Liver (tissue), 10 donors: ENCODE measurements at places on chromosomes 3 and 15. TPM values are rescaled to one million over a fixed set of nuclear protein-coding genes. Genes with fewer than 3 reads are reported as not detected.

DNA sequence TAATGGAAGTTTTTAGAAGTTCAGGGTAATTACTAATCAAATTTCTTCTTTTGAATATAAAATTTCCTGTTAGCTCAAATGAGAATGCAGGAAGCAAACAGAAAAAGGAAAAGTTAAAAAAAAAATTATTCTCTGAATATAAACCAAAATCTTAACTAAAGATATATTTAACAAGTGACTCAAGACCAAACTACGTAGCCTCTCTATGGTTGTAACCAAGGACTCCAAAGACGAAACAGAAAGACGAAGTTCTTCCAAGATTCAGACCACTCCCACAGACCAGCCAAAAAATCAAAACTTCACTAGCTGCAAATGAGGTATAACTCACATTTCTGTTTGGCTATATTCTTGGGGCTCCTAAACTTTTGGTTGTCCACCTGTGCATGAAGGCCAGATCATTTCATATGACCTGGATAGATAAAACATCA is 846.5 kb upstream of the ALCAM start:
- DNase-seq, result no peak
- H3K4me3 ChIP-seq, result no peak overlapping the region
- H3K27ac ChIP-seq, result no peak overlapping the region
- no peaks in the 10 kb centered on the region for H3K4me1 ChIP-seq
- no peaks in the 10 kb centered on the region for H3K27me3 ChIP-seq

GRCh38 chr15:47862402-47862801 is 145.1 kb downstream of the SEMA6D start:
- H3K27me3 ChIP-seq, result no peaks in the 10 kb centered on the region
- H3K4me1 ChIP-seq, result no peaks in the 10 kb centered on the region
- H3K27ac ChIP-seq, result no peak overlapping the region
- H3K36me3 ChIP-seq, result no peaks in the 10 kb centered on the region
- no peak overlapping the region for H3K4me3 ChIP-seq
- DNase-seq, result no peak

GRCh38 chr3:69472093-69472492 is 86.2 kb upstream of the FRMD4B start:
- H3K4me1 ChIP-seq, result no peaks in the 10 kb centered on the region
- DNase-seq, result no peak
- H3K27ac ChIP-seq, result no peak overlapping the region
- H3K27me3 ChIP-seq, result no peaks in the 10 kb centered on the region
- H3K4me3 ChIP-seq, result no peak overlapping the region

DNA sequence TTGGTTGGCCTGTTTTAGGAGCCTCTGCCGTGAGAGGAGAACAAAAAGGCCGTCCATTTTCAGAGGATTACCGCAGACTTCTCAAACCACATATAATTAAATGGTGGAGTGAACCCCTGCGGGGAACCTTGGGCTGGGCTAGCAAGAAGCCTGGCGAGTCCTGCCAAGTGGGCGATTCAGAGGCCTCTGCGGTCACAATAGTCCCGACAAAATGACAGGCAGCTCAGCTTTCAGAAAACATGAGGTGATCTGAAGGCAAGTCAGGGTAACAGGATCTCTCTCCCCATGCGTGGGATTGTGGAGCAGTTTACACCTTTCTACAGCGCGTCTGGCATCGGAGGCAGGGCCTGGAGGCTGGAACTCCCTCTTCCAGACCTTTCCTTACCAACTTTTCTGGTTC is 134.8 kb downstream of the ASB7 start:
- no peaks in the 10 kb centered on the region for H3K4me1 ChIP-seq
- H3K36me3 ChIP-seq, result no peaks in the 10 kb centered on the region
- H3K27me3 ChIP-seq, result no peaks in the 10 kb centered on the region
- H3K4me3 ChIP-seq, result no peak overlapping the region

- H3K27me3 ChIP-seq, result no peaks in the 10 kb centered on the region
- peak overlapping the region; percentile 46 for H3K27ac ChIP-seq
- peaks cover under 1% of the 10 kb centered on the region for H3K36me3 ChIP-seq
- H3K4me3 ChIP-seq, result no peak overlapping the region
These were observed 2.3 kb downstream of the INKA1 start for GRCh38 chr3:49805367-49805782.

DNA sequence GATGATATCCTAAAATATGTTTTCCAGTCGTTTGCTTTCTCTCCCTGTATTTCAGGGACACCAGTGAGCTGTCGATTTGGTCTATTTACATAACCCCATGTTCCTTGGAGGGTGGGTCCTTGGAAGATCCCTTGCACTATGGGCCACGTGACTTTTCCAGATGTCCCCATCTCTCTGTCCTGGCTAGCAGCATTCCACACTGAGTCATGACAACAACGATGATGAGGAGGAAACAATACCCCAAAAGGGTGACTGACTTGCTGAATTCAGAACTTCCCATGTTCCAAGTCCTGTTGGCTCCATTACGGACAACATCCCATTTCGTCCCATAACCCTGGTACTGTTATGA is 134.3 kb downstream of the NSMCE3 start:
- H3K36me3 ChIP-seq, result no peaks in the 10 kb centered on the region
- H3K27me3 ChIP-seq, result no peaks in the 10 kb centered on the region
- no peak overlapping the region for H3K27ac ChIP-seq
- no peak overlapping the region for H3K4me3 ChIP-seq

DNA sequence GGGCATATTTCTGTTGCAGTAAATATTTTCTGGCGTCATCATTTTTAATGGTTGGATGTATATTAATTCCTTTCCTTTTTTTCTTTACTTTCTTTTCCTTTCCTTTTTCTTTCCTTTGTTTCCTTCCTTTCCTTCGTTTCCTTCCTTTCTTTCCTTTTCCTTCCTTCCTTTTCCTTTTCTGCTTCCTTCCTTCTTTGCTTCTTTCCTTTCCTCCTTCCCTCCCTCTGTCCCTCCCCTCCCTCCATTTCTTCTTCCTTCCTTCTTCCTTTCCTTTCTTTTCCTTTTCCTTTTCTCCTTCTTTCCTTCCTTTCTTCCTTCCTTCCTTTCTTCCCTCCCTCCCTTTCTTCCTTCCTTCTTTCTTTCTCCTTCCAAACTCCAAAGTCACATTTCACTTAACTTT is 54.9 kb upstream of the LYSMD4 start:
- no peak for DNase-seq
- no peaks in the 10 kb centered on the region for H3K27me3 ChIP-seq
- no peaks in the 10 kb centered on the region for H3K36me3 ChIP-seq
- no peak overlapping the region for H3K4me3 ChIP-seq
- no peaks in the 10 kb centered on the region for H3K4me1 ChIP-seq

DNA sequence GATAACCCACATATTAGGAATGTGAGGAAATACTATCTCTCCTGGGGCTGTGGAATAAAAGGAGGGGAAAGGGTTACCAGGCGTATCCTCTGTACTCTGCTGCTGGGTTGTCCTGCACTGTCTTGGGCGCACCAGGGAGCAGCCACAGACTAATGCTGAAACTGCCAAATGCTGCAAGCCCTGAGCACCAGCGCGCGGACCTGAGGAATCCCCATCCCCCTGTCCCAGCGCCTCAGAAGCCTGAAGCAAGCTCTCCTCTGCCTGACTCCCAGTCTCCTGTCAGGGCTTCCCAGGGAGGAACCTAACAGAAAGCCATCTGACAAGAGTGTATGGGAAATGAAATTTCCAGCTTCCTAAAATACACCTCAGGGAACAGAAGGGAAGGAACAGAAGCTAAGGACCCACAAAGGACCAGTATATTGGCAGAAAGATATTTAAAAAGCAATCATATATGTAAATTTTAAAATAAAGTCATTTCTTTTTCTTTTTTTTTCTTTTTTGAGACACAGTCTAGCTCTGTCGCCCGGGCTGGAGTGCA is 158.3 kb upstream of the C2CD4B start:
- no peak overlapping the region for H3K4me3 ChIP-seq
- no peaks in the 10 kb centered on the region for H3K36me3 ChIP-seq
- no peak overlapping the region for H3K27ac ChIP-seq
- DNase-seq, result no peak
- no peaks in the 10 kb centered on the region for H3K27me3 ChIP-seq

- peaks cover 48% of the 10 kb centered on the region for H3K36me3 ChIP-seq
- peak; percentile 86 for DNase-seq
- H3K27ac ChIP-seq, result no peak overlapping the region
- no peaks in the 10 kb centered on the region for H3K4me1 ChIP-seq
- H3K27me3 ChIP-seq, result no peaks in the 10 kb centered on the region
These were observed 31.9 kb downstream of the TNK2 start for GRCh38 chr3:195876297-195877064.

- H3K4me3 ChIP-seq, result no peak overlapping the region
- DNase-seq, result no peak
- H3K27ac ChIP-seq, result no peak overlapping the region
- no peaks in the 10 kb centered on the region for H3K27me3 ChIP-seq
These were observed 4.2 kb downstream of the TRA2B start for GRCh38 chr3:185933374-185934173.

- no peaks in the 10 kb centered on the region for H3K4me1 ChIP-seq
- H3K4me3 ChIP-seq, result no peak overlapping the region
- H3K36me3 ChIP-seq, result no peaks in the 10 kb centered on the region
- H3K27ac ChIP-seq, result no peak overlapping the region
- DNase-seq, result no peak
These were observed 271.1 kb upstream of the GPR149 start for GRCh38 chr3:154701055-154701454.

BCL2A1 gene
- 2.9 TPM for total RNA-seq

- H3K27ac ChIP-seq, result no peak overlapping the region
- DNase-seq, result no peak
- H3K27me3 ChIP-seq, result no peaks in the 10 kb centered on the region
- no peak overlapping the region for H3K4me3 ChIP-seq
These were observed 8.9 kb upstream of the PRKCD start for GRCh38 chr3:53151870-53152660.

HLTF gene
- 31.7 TPM for total RNA-seq

- no peaks in the 10 kb centered on the region for H3K4me1 ChIP-seq
- no peak overlapping the region for H3K4me3 ChIP-seq
- H3K27me3 ChIP-seq, result no peaks in the 10 kb centered on the region
- H3K27ac ChIP-seq, result no peak overlapping the region
- no peaks in the 10 kb centered on the region for H3K36me3 ChIP-seq
These were observed 23.7 kb upstream of the SFMBT1 start for GRCh38 chr3:53069422-53070068.

DNA sequence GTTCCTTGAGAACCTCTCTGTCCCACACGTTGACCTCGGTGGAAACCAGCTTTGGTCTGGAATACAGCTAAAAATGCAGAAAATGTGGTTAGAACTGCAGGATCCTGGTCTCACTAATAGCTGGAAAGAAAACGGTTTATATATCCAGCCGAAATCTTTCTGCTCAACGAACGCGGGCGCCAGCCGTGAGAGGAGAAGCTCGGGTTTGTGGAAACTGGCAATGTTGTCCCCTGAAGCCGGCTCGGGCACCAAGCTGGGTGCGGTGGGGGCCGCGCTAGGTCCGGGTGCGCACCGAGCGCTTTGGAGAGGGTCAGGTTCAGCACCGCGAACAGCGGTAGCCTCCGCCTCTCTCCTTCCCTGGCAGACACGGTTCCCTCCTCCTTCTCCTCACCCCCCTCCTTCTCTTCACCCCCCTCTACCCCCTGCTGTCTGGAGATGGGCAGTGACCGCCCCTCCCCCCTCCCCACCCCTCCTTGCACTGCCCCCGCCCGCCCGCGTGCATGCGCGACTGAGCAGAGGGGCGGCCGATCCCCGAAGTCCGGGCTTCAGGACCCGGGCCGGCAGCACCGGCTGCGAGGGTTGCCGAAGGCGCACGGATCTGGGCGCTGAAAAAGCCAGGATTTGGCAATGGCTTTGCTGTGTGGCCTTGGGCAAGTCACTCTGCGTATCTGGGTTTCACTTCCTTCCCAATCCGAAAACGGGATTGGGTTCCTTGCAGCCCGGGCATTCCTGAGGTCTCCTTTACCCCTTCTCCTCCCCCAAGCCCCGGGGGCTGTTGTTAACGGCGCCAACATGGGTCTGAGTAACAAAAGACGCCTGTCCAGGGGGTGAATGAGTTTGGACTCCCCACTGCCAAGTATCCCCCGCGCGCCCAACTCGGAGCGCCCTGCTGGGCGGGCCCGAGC is at the start of gene SKOR1:
Gene SKOR1, plus strand, starts transcription at position 534 of the 905 bp plus-strand sequence. Its CDS starts 94 bp downstream, at position 628.
- H3K4me1 ChIP-seq, result peaks cover 48% of the 10 kb centered on the region
- H3K4me3 ChIP-seq, result peak within 1 kb of the TSS; percentile 47
- peaks cover 32% of the 10 kb centered on the region for H3K27me3 ChIP-seq
- no peak for DNase-seq
- no peak within 1 kb of the TSS for H3K27ac ChIP-seq
- H3K36me3 ChIP-seq, result no peaks in the 10 kb centered on the region

CXCR6 gene
- total RNA-seq, result 2.9 TPM

- H3K27me3 ChIP-seq, result no peaks in the 10 kb centered on the region
- H3K36me3 ChIP-seq, result no peaks in the 10 kb centered on the region
- H3K4me3 ChIP-seq, result no peak overlapping the region
- H3K27ac ChIP-seq, result no peak overlapping the region
These were observed 819.7 kb upstream of the ALCAM start for GRCh38 chr3:104547031-104547430.

GRCh38 chr15:25180606-25181292 is 226.0 kb downstream of the SNRPN start:
- no peak overlapping the region for H3K4me3 ChIP-seq
- no peaks in the 10 kb centered on the region for H3K36me3 ChIP-seq
- no peak overlapping the region for H3K27ac ChIP-seq
- DNase-seq, result no peak

DNA sequence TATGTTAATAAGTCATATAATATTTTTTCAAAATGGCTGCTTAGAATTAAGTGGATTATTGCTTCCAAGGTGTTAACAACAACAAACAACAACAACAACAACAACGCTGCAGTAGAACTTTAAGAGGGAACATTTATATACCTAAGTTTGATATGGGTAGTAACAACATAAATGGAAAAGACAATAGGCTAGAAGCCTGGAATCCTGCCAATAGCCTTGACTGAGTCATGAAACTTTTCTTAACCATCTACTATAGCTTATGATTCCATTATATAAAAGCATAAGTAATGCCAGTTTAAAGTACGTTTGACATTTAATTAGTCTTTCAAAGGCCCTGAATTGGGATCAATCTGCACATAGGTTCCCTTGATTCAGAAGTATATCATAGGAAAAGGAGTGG is 31.2 kb downstream of the SATB1 start:
- no peak overlapping the region for H3K4me3 ChIP-seq
- no peaks in the 10 kb centered on the region for H3K27me3 ChIP-seq
- no peak for DNase-seq
- no peak overlapping the region for H3K27ac ChIP-seq
- H3K4me1 ChIP-seq, result no peaks in the 10 kb centered on the region

- H3K27ac ChIP-seq, result no peak overlapping the region
- no peaks in the 10 kb centered on the region for H3K36me3 ChIP-seq
- no peaks in the 10 kb centered on the region for H3K4me1 ChIP-seq
- no peak overlapping the region for H3K4me3 ChIP-seq
These were observed 89.2 kb downstream of the CERS3 start for GRCh38 chr15:100439514-100439913.

- no peak for DNase-seq
- no peaks in the 10 kb centered on the region for H3K36me3 ChIP-seq
- no peak overlapping the region for H3K27ac ChIP-seq
- H3K4me3 ChIP-seq, result no peak overlapping the region
These were observed 492.6 kb downstream of the GABRG3 start for GRCh38 chr15:27463525-27464088.

FBXW12 gene
- not detected for total RNA-seq

OR5H15 gene
- not detected for total RNA-seq
